ENCODE measurements at places on chromosomes 16 and 17.

GRCh38 chr16:54718376-54718775, 212.3 kb upstream of the IRX5 start:
- DNase-seq: no peak

DNA sequence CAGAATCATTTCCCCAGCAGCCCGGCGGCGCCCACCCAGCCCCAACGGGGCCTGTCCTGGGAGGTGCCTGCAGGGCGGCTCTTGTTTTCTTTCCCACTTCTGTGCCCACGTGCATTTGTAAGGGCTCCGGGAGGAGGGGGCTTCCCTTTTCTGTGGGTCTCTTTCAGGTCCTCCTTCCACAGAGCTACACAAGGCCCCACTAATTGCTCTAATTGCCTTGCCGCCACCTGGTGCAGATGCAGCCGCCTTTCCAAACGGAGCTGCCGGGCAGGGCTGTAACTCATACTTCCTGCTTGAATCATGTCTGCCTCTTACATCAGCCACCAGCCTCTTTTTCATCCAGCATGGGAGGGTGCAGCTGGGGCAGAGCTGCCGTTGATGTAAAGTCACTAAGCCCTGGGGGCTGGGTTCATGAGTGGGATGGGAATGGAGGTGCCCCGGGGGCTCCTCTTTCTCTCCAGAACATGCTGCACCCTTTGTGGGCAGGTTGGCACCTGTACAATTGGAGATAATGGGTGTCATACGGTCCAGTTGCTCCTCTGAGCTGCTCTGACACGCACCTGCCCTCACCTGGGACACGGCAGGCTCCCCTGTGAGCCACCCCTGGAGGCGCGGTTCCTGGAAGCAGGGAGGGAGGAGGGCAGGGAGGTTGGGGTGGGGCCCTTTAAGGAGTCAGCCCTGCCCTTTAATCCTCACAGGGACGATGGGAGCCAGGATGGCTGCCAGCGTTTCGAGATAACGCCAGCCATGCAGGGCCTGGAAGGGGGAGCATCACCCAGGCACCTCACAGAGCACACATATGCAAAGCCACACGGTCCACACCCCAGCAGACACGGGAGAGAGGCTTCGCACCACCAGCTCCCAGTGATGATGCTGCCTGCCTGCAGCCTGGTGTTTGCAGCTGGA, 41.1 kb upstream of the KLHDC4 start:
- no peak for DNase-seq

GRCh38 chr16:11682655-11683096, 14.4 kb downstream of the SNN start:
- no peak for DNase-seq

- no peak for DNase-seq
These were observed at the start of gene WFIKKN1 for GRCh38 chr16:630815-631405. Gene WFIKKN1, plus strand, starts transcription at chr16:630985. Its CDS starts 269 bp downstream, at chr16:631254.

- DNase-seq: no peak
These were observed 3.3 kb upstream of the HBM start for GRCh38 chr16:162271-162991.

DNA sequence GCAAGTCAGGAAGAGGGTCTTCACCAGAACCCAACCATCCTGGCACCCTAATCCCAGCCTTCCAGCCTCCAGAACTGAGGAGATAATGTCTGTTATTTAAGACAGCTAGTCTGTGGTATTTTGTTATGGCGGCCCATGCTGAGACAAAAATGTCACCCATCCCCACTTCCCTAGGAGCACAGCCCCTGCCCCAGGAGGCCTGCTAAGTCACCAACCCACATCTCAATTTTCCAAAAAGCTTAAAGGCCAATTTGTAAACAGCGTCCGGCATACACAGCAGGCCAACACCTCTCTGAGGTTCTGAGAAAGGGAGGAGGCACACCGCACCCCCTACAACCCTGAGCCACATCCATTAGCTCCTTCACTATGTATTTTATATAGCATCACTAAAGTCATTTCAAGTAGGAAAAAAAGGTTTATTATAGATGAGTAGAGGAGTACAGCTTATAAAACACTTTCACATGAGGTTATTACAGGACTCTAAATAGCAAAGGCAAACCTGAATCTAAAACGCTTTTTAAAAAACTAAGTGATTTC, 6.9 kb downstream of the TMEM170A start:
- no peak for DNase-seq

DNA sequence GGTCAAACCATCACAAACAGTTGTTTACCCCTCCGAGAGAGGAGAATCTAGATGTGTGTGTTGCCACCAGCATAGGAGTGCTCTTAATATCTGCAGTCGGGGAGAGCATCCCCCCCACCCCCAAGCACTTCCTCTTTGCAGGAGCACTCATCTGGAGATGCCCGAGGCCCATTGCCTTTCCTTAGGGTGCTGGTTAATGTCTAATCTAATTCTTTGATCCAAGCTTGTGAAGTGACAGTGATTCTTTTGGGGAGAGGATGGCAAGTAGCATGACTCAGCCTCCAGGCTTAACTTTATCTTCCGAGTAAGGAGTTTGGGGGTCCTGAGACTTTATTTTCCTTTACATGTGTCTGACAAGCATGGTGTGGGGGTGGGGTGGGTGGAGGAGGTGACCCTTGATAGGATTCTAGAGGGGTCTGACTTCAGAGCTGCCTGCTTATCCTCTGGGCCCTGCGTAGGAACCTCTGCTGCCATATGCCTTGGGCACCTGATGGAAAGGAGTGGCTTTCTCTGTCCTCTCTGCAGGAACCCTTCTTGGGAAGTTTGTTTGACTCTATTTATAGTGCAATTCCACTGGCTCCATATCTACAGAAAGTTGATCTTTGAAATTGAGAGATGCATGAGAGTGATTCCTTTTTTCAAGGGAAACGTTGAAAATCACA, 207.1 kb downstream of the SPECC1 start:
- DNase-seq: no peak

DNA sequence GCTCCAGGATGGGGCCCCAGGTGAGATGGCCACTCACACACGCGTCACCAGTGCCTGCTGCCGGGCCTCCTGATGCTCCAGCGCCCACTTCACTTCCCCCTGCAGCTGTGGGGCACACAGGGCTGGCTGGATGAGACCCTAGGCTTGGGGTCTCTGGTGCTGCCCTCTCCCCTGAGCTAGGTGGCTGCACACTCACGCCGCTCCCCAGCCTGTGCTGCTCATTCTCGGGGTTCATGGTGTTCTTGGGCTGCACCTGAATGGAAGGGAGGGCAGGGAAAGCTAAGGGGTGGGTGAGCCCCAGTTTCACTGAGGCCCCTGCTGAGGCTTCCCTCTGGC, 1.2 kb downstream of the CCDC78 start:
- no peak for DNase-seq

DNA sequence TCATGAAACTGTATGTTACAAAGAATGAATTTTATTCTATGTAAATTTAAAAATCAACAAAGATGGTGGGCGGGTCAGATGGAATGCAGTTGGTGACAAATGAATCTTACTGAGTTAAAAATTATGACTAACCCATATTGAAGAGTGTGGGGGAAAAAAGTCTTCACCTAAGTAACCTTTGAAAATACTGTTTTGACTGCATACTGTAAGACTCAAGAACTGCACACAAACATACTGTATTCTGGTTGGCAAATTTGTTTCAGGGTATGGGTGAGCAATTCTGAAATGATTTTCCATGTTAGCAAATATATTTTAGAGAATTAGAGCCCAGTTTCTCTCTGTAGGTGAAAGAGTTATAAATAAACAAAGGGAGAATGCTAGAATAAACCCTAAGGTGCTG, 153.7 kb upstream of the KCNJ18 start:
- DNase-seq: no peak

GRCh38 chr16:89484923-89485679, 5.3 kb downstream of the ANKRD11 start:
- no peak for DNase-seq

DNA sequence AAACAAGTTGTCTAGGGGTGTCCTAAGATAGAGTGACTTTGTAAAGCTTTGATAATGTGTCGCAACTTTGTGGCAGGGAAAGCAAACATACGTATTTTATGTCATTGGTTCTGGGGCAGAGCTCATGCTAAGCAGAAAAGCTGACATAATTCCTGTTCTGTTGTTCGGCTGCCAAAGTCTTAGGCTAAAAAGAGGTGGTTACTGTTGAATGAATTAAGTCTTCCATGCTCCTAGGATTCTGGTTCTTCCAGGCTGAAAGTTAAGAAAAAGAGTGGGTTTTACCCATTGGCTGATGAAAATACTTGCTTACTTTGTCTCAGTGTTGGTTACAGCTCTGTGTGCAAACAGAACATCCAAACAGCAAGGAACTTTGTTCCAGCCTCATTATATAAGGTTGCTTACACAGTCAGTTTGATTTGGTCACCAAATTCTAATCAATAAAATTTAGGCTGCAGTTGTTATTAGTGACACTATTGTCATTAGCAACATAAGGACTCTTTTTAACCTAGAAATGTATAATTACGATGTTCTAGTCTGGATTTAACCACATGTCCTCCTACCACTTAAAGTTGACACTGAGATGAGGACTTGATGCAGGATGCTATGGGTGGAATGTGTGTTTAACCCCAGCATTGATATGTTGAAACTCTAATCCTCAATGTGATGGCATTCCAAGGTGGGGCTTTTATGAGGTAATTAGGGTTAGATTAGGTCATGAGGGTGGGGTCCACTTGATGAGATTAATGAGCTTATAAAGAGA, 114.0 kb upstream of the GOT2 start:
- peak; percentile 19 for DNase-seq

GRCh38 chr17:27982688-27983087, 59.8 kb upstream of the NLK start:
- DNase-seq: no peak

- DNase-seq: no peak
These were observed 1.2 kb upstream of the TAOK2 start for GRCh38 chr16:29972500-29972899.

Data from muscle of arm (tissue), 14 donors.